ENCODE measurements at places on chromosomes 5 and 9.

GRCh38 chr9:113708821-113709713 lies 167.0 kb upstream of the ZNF618 start:
- no peak for DNase-seq

GRCh38 chr5:131381021-131381420 lies 117.2 kb downstream of the CDC42SE2 start:
- DNase-seq = no peak

GRCh38 chr9:13728131-13728530 lies 448.6 kb upstream of the MPDZ start:
- no peak for DNase-seq

GRCh38 chr5:132019857-132020555 lies 8.5 kb upstream of the ACSL6 start:
- peak; percentile 60 for DNase-seq

DNA sequence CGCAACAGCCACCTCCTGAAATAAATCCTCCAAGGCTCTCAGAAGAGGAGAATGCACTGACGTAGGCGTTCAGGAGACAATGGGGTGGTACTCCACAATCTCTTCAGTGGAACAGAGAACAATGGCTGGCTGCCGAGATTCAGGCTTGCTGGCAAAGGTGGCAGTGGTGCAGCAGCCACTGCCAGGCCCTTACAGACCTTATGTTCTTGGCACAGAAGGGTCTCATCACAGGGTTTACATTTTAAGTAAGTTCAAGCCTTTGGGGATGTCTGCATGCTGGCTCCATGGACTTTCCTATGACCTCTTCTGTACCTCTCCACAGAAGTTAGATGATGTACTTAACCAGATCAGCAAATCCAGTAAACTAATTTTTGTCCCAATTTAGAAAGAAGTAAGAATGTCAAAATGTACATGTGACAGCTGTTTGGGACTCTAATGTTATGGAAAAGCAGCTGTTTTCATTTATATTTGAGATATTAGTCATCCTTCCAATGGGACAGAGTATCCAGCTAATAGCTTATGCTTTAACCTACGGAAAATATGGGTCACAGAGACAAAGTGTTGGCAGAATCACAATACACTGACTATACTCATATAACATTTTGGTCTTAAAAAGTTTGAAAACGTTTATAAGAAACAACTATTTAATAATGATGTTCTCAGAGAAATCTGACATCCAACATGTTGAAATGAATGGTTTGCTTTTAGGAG lies 180.9 kb downstream of the MAPKAP1 start:
- DNase-seq = no peak

DNA sequence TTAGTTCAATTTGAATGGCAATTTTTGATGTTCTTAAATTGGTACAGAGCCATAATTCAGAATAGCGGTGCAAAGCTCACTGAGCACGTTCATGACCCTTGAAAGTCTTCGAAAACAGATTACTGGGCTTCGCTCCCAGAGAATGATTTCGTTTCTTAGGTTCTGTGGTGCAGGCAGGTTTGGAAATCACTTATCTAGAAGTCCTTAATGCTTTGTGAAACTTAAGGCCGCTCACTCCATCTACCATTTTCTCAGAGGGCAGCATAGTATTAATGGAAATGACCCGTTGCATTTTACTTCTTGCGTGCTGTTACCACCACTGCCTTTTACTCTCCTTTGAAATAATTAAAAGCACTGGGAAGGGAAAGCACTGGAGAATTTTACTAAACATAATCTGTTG lies 2.9 kb upstream of the MAT2B start:
- no peak for DNase-seq

- no peak for DNase-seq
Observed at GRCh38 chr5:99775189-99775588, 760.0 kb upstream of the FAM174A start.

- DNase-seq = no peak
Observed at GRCh38 chr5:170584003-170584402, 80.2 kb downstream of the KCNIP1 start.

- DNase-seq = no peak
Observed at GRCh38 chr9:77290373-77290772, 113.0 kb downstream of the VPS13A start.

DNA sequence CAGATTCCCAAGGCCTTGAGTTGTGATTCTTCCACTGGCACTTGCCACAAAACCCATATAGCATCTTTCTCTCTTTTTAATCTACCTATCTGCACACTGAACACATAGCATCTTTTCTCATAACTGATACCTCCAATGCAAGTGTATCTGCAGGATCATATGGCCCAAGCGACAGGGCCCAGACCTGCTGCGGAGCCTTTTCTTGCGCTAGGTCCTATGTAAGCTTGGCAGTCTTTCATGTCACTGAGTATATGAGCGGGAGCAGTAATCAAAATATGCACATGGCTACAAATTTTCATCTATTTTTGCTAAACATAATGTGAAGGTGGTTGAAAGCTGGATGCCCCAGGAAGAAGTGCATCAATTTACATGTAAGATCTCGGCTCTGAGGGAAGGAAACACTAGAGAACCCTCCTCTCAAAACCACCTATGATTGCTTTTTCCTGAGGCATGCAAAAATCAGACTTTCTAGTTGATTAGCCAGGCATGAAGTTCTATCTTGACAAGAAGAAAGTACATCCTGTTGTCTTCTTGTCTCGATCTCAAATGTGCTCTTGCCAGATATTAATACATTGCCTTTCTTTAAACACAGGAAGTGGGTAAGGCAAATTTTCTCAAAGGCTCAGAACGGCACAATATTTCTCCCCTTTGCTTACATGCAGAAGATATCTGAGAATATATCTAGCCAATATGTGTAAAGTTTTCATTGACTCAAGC lies 26.9 kb upstream of the CEMIP2 start:
- no peak for DNase-seq

DNA sequence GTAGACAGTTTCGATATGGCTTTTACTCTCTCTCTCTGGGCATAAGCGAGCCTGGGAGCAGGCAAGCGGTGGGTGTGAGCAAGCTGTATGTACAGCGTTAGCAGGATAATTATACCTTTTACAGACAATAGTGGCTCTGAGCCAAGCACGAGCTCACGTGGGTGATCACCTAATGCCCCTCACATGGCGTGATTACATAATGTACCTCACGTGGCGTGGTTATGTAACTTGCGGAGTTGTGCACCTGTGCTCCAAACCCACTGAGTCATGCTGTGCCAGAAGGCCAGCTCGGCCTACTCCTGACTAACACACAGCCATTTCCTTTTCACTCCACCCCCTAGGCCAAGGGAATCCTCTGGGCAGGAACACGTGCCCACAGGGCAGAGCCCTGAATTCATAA lies 797.2 kb downstream of the EFNA5 start:
- no peak for DNase-seq

DNA sequence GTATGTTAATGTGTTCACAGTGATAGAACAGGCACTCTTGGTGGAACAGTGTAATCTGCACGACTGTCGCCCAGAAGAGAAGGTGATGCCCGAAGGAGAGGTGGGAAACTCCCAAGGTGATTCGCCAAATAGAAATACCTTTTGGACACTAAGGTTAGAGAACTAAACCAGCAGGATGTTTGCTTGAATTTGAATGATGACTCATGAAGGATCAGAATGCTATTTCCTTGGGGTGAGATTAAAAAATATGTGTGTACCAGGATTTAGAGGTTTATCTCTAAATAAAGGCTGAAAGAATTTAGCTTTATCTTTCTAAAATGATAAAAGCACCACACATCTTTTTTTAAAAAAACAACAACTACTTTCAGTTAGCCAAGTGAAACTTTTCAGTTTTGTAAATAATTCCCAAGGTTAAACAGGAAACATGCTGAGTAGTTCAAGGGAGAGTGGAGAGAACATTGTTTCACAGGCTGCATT lies 297.4 kb upstream of the TAS2R1 start:
- DNase-seq = no peak

DNA sequence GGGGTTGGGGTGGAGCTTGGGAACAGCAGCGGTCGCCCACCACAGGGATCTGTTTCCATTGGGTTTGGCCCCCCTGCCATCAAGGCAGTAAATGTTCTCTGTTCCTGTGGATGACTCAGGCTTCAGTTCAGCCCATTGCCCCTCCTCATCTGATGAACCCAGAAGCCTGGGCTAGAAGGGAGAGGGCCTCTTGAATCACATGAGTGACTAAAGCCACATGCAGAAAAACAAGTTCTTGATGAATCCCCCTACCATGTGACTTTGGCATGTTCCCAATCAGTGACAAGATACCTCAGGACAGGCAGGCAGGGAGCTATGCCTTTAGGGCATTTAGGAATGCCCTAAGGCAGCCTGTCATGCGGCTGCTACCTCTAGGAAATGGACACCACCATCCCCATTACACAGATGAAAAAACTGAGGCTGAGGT lies 2.5 kb downstream of the SH3PXD2B start:
- no peak for DNase-seq

DNA sequence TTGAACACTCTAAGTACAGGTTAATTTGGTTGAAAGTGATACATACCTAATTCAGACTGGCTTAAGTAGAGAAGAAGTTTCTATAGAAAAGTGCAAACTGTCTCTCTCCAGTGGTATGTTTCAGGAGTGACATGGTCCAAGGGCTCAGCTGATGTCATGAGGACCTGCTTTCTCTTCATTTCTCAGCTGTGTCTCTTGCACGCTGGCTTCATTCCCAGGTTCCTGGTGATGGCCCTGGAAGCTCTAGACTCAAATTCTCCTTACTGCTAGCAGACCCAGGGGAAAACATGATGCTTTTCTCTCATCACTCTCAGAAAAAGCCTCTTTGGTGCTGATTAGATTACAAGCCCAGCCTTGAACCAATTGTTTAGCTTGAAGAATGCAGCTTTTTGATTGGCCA lies 211.9 kb upstream of the CLINT1 start:
- DNase-seq = no peak

DNA sequence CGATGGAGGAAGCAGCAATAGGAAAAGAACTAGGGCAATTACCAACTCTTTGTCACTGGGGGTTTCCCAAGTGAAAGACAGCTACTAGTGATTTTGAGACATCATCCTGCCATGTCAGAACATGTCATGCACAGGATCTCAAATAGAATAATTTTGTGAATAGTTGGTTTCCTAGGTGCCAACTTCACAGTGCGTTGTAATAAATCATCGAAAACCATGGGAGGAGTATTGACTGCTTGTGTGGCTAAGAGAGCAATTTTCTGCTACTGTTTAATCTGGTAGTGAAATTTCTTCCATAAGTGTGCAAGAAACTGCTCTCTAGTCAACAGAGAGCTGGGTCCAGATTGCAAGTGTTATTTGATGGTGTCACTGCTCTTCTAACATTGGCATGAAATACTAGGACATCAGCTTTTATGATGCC lies 168.6 kb downstream of the NNT start:
- no peak for DNase-seq

All from T-helper 22 cell (primary cell).